MV-4-11 (cell line): ENCODE measurements at places on chromosomes 2 and 18.

DNA sequence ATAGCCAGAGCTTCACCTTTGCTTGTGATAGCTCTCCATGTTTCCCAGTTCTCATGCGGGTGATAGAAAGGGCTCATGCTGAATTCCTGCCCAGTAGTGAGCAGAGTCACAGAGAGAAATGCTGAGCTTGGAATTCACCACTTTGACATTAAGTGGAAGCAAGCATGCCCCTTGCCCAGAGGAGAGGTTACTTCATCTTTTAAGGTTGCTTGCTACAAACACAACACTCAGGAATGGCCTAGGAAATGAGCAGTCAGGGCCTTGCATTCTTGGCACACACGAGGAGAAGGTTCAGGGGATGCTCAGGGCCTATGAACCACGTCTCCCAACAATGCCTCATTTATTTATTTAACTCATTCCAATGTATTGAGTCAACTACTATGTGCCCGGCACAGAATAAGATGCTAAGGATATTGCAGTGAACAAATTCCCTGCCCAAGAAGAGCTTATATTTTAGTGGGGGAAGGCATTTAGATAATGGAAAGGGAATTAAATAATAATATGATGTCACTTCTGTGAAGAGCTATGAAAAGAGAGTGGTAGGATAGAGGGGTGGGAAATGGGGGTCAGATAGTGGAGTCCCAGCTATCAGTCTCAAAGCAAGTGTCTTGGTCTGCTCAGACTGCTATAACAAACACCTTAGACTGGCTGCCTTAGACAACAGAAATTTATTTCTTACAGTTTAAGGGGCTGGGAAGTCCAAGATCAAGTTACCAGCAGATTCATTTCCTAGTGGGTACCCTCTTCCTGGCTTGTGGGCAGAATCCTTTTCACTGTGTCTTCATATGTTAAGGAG lies 42.1 kb downstream of the DDX18 start:
- no peak for DNase-seq

DNA sequence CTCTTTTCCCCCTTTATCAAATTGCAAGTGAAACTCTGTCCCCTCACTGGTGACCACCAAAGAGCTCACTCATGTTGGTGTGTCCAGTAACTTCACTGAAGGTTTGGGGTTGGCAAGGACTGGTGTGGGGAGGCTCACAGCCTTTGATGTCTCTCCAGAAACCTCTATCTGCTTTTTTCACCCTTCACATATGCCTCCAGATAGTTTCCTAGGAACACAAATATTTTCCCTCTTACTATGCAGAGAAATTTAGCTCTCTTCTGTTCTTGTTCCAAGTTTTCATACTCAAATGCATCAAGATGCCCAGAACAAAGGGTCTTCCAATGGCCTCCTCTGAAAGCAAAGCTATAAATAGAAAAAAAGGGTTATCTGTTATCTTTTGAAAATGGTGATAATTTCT lies 20.7 kb downstream of the DTNA start:
- DNase-seq = no peak

DNA sequence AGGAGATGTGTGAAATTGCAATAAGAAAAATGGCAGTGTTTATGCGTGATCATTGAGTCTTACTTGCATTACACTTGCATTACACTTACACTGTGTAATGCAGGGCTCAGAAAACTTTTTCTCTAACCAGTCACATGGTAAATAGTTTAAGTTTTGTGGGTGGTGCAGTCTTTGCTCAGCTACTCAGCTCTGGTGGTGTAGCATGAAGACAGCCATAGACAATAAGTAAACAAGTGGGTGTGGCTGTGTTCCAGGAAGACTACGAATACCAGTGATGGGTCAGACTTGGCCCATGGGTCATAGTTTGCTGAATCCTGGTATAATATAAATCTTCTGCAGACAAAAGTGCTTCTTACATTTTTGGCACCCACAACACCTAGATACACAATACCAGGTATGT lies 115.6 kb upstream of the CYP1B1 start:
- DNase-seq = no peak

DNA sequence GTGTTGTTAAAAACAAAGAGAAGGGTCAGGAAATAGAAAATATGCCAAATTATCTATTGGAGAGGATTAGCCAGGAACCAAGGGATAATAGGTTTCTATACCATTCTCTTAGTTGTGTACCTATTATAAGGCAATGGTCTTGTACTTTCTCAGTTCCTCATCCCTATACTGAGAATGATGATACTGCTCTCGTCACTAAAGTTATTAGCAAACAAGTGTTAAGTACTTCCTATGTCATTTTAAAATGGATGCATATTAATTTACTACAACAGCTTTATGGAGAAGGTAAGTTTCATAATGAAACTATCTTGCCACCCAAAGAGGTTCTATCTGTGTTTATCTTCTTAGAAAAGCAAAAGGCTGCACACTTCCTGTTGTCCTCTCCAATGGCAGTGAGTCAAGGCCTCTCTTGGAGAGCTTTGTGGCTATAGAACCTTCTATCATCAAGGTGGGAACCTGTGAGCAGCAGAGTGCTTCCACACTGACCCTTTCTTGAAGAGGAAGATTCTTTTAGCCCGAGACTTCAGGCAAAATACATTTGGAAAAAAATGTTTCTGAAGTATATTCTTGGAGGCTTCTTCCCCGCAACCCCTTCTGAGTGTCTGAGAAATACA lies 460.7 kb upstream of the FANCL start:
- peak; percentile 70 for DNase-seq

DNA sequence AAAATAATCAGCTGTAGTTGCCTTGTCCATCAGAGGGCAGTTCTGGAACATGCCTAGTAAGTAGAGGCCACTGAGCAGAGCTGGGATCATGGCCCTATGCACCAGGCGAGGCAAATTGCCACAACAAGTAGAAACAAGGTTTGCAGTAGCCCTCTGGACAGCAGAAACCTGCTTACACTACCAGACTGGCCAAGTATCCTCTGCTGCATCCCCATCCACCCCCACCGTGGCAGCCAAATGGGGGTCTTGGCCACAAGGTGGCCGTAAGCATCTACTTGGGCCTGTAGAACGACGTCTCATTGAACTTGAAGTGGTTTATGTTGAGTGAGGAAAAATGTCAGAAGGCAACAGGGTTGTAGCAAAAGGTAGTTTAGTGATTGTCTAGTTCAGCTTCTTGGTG lies 241.2 kb downstream of the ALPK2 start:
- DNase-seq = no peak

GRCh38 chr2:28166956-28167355 lies 225.7 kb upstream of the FOSL2 start:
- DNase-seq = no peak
